SHP77 (cell line): ENCODE measurements at places on chromosomes 5 and 9.

GRCh38 chr9:77040340-77040739 is 20.9 kb downstream of the FOXB2 start:
- no peak for DNase-seq

DNA sequence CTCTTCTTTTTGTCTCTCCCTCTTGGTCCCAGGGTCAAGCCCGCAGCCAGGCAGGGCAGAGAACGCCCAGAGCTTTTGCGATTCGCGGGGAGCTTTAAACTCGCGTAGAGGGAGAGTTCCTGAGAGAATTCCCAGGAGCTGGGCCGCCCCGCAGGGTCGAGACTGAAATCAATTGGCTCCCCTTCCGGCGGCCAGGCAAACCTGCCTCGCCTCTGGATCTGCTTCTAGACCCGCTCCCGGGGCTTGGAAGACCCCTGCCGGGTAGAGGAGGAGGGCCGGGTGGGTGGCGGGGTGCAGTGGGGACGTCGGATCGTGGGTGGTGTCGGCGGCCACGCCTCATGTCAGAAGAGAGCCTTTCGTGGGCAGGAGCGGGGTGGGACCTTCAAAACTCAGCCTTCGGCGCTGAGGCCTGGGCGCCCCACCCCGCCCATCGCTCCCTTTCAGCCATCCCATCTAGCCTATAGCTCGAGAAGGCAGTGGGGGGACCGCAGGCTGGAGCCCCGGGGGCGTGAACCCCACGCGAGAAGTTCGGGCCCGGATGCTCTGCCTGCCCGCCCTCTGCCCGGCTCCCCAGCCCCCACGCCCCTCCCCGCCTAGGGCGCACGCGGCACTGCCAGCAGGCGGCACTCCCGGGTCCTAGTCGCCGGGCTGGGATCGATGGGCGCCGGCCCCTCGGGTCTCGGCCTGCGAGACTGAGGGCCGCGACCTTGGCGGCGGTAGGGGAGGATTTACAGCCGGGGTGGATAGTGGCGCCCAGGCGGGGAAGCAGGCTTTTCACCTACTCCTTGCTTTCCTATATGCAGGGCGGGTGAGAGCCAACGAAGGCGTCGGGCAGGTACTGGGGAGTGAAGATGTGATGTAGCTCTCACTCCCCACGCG is 6.1 kb downstream of the PRDM6 start:
- no peak for DNase-seq

- no peak for DNase-seq
Observed at GRCh38 chr5:74013222-74013621, 387.2 kb downstream of the ARHGEF28 start.

- no peak for DNase-seq
Observed at GRCh38 chr9:113178087-113178486, 27.3 kb downstream of the SLC31A2 start.

DNA sequence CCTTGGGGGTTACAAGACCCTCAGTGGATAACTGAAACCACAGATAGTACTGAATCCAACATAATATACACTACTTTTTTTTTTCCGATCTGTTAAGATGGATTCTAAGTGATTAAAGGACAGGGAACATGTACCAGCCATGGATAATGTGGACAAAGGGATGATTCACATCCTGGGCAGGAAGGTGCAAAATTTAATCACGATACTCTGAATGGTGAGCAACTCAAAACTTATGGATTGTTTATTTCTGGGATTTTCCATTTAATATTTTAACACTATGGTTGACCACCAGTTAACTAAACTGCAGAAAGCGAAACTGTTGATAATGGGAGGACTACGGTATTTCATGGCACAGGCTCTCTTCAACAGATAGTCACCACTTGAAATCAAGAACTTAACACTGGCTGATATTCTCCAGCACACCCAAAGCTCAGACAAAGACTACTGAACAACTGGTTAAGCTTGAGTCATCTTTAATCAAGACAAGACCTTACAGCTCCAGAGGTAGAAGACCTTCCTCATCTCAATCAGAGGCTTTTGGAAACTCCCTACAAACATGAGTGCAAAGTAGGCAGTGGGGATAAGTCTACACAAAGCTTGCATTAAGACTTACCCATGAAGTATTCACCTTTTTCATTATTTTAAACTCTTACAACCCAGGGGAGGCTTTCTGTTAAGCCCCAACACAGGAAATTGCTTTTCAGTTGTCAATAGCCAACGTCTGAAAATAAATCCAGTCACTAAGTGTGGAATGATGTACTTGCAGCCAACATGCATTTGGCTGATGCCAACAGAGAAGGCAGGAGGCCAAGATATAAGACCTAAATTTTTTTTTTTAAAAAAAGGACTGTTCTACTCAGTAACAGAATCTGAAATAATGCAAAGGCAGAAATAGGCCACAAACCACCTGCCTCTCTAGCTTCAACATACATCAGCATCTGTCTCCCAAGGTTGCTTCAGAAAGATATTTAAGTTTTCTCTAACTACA is 78.7 kb downstream of the ELAVL2 start:
- DNase-seq, result no peak

DNA sequence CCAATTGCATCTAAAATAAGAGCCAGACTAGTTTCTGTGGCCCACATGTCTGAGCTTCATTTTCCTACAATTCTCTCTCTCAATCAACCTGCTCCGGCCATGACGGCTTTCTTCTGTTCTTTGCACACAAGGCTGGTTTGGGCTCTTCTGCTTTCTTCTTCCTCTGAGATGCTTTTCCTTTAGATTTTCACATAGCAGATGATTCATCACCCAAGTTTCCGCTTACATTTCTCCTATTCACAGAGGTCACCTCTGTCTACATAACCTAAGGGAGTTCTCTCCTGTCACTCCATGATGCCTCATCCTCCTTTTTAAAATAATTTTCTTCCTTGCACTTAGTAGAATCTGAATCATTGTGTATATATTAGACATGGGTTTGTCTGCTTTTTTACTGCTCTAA is 334.6 kb upstream of the TUSC1 start:
- DNase-seq, result no peak

DNA sequence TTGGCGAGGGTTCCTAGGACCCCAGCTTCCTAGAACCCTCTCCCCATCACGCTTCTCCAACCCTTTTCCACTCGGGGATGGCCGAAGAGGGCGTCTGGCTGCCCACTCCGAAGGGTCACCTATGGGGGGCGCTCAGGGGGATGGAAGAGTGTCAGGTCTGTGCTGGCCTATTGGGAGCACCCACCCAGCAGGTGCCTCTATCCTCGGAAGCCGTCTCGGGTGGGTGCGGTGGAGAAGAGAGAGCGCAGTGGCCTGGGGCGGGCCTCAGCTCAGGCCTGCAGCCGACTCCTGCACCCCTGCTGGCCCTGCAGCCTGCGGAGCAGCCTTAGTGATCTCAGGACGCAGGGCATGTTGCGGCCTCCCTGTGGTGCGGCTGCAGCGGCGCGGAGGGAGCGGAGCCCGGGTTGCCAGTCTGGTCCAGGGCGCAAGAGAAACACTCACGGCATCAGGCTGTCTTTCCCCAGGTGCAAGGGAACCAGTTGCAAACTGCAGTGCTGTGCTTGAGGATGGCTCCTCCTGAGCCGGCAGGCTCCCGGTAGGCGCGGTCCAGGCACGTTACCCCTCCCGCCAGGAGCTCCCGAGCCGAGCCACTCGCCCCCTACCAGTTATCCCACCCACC is 1.5 kb upstream of the IRX2 start:
- DNase-seq, result no peak

DNA sequence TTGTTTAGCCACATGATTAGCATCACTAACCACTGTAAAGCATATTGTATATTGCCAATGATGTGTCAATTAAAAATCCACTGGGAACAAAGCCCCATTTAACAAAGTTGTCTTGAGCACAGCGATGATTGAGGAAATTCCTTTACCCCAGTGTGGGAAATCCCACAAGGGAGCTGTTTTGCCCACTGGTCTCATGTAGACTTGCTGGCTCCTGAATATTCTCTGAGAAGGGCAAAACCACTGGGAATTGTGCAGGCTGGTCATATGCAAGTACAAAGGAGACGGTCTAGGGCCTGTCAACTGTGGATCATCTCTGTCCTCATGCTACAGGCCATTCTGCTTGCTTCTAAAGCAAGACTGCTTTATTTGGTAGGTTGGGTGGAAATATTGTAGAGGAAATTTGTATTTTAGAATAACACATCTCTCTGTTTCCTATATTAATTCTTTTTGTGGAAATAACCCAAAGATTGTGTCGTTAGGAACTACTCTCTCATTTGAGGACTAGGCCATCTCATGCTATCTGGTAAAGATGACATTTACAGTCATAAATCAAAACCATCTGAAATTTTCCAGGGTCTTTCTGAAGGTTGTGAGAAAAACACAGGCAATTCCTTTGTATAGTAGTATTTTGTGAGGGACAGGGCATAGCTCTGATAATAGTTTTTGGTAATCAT is 60.2 kb downstream of the PARP8 start:
- DNase-seq, result no peak

DNA sequence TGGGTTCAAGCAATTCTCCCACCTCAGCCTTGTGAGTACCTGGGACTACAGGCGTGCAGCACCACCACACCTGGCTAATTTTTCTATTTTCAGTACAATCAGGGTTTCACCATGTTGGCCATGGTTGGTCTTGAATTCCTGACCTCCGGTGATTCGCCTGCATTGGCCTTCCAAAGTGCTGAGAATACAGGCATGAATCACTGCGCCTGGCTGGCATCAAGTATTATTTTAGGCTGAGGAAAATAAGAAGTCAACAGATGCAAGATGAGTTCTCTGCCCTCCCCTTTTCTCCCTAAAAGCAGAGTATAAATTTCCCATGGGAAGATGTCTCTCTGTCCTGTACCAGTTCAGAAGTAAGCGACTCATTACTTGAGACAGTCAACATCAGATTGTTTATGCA is 71.5 kb downstream of the ELAVL2 start:
- DNase-seq, result no peak

GRCh38 chr5:42848545-42848944 is 36.9 kb upstream of the SELENOP start:
- DNase-seq, result no peak

- no peak for DNase-seq
Observed at GRCh38 chr9:72808446-72808768, 144.4 kb downstream of the ALDH1A1 start.

- DNase-seq, result no peak
Observed at GRCh38 chr5:91025956-91026355, 357.2 kb downstream of the ARRDC3 start.

- DNase-seq, result peak; percentile 85
Observed at GRCh38 chr9:109270971-109271925, 49.6 kb downstream of the EPB41L4B start.
